ENCODE measurements at places on chromosomes 13 and 19. TPM values are rescaled to one million over a fixed set of nuclear protein-coding genes. Genes with fewer than 3 reads are reported as not detected.
A peak's percentile ranks its signal among the peaks of the same experiment; 100 is the strongest.

The BSPH1 gene
- not detected for total RNA-seq

The CRTC1 gene
- total RNA-seq: 7.1 TPM

DNA sequence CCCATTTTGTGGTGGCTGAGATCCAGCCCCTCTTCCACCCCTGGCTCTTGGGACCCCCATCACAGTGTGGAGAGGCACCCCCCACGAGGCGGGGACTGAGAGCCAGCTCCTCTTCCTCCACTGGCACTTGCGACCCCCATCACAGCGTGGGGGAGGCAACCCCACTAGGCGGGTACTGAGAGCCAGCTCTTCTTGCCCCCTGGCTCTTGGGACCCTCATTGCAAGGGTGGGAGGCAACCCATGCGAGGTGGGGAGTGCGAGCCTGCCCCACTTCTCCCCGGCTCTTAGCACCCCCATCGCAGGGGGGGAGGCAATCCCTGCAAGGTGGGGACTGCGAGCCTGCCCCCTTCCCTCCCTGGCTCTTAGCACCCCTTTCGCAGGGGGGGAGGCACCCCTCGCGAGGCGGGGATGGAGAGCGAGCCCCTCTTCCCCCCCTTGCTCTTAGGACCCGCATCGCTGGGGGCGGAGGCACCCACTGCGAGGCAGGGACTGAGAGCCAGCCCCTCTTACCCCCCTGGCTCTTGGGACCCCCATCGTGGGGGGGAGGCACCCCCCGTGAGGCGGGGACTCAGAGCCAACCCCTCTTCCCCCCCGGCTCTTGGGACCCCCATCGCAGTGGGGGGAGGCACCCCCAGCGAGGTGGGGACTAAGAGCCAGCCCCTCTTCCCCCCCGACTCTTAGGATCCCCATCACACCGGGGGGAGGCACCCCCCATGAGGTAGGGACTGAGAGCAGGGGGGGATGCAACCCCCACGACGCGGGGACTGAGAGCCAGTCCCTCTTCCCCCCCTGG lies 364.6 kb upstream of the SPRY2 start:
- no peak for DNase-seq
- no peak overlapping the region for H3K4me3 ChIP-seq

GRCh38 chr13:35157143-35157755 lies 215.2 kb downstream of the NBEA start:
- peaks cover 10% of the 10 kb centered on the region for H3K4me1 ChIP-seq
- H3K36me3 ChIP-seq: no peaks in the 10 kb centered on the region
- H3K4me3 ChIP-seq: no peak overlapping the region
- H3K27me3 ChIP-seq: no peaks in the 10 kb centered on the region
- H3K27ac ChIP-seq: no peak overlapping the region

GRCh38 chr13:110344320-110344719 lies 37.2 kb downstream of the COL4A2 start:
- no peak for DNase-seq
- no peaks in the 10 kb centered on the region for H3K36me3 ChIP-seq
- H3K4me3 ChIP-seq: no peak overlapping the region
- H3K4me1 ChIP-seq: peaks cover 16% of the 10 kb centered on the region

DNA sequence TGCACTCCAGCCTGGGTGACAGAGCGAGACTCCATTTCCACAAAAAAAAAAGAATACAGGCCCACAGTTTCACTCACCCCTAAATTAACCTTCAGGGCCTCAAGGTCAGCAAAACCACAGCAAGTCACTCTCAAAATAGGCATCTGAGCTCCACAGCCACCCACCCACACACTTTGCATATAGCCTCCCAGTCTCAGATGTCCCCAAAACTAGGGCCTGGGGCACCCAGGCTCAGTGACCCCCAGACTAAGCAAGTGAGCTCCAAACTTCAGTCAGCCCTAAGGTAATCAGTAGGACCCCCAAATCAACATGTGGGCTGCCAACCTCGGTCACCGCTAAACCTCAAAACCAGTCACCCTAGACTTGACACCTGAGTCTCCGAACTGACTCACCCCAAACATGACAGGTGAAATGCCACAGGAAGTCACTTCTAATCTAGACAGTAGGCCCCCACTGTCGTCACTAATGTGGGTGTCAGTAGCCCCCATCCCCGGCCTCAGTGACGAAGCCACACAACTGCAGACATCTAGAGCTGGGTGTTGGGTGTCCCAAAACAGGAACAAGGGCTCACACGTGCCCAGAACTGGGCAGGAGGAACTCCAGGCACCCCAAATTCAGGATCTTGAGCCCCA lies 13.9 kb downstream of the RABAC1 start:
- peaks cover 49% of the 10 kb centered on the region for H3K4me1 ChIP-seq
- peak overlapping the region; percentile 99 for H3K27ac ChIP-seq
- peak overlapping the region; percentile 76 for H3K4me3 ChIP-seq

GRCh38 chr13:113192902-113193301 lies 15.6 kb downstream of the PCID2 start:
- no peak for DNase-seq
- peaks cover 69% of the 10 kb centered on the region for H3K36me3 ChIP-seq
- H3K27me3 ChIP-seq: no peaks in the 10 kb centered on the region
- H3K27ac ChIP-seq: no peak overlapping the region
- H3K4me3 ChIP-seq: no peak overlapping the region
- H3K4me1 ChIP-seq: peaks cover 7% of the 10 kb centered on the region

DNA sequence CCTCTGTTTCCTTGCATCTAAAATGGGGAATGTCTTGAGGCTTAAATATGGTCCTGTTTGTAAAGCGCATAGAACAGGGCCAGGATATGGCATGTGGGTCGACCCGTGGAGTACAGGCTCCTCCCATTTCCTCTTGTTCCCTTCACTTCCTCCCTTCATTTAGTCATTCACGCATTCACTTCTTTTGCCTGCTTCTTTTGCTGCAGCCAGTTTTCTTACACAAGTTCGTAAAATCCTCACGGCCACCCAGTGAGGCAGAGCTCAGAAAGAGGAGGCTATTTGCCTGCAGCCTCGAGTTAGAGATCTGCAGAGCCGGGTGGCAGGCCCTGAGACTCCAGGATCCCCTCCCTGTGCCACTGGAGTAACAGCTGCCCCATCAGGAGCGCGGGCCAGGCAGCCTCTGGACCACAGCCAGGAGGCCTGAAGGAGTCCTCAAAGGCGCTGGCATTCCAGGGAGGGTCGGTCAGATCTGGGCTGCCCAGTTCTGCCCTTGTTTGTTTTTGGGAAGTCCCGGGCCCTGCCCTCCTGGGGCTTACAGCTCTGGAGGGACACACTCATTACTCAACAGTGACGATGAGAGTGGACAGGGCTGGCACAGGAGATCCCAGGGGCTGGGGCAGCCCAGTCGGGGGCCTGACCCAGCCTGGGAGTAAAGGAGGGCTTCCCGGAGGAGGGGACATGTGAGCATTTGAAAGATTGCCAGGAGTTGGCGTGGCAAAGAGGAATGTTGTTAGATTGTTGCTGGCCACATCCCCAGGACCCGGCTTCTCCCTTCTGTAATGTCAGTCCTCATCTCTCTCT lies 4.6 kb downstream of the PPP5C start:
- H3K36me3 ChIP-seq: peaks cover 58% of the 10 kb centered on the region
- DNase-seq: peak; percentile 78
- peak overlapping the region; percentile 93 for H3K4me3 ChIP-seq
- H3K4me1 ChIP-seq: peaks cover 55% of the 10 kb centered on the region
- peak overlapping the region; percentile 98 for H3K27ac ChIP-seq

GRCh38 chr13:42255886-42256285 lies 16.1 kb upstream of the AKAP11 start:
- H3K27ac ChIP-seq: no peak overlapping the region
- no peak overlapping the region for H3K4me3 ChIP-seq
- H3K27me3 ChIP-seq: peaks cover 11% of the 10 kb centered on the region
- peaks cover 9% of the 10 kb centered on the region for H3K4me1 ChIP-seq
- no peaks in the 10 kb centered on the region for H3K36me3 ChIP-seq

GRCh38 chr13:111011899-111012298 lies 97.0 kb upstream of the ANKRD10 start:
- peaks cover 15% of the 10 kb centered on the region for H3K27me3 ChIP-seq
- H3K4me1 ChIP-seq: peaks cover 28% of the 10 kb centered on the region
- H3K36me3 ChIP-seq: peaks cover 2% of the 10 kb centered on the region
- DNase-seq: peak; percentile 74
- peak overlapping the region; percentile 57 for H3K4me3 ChIP-seq
- peak overlapping the region; percentile 83 for H3K27ac ChIP-seq

DNA sequence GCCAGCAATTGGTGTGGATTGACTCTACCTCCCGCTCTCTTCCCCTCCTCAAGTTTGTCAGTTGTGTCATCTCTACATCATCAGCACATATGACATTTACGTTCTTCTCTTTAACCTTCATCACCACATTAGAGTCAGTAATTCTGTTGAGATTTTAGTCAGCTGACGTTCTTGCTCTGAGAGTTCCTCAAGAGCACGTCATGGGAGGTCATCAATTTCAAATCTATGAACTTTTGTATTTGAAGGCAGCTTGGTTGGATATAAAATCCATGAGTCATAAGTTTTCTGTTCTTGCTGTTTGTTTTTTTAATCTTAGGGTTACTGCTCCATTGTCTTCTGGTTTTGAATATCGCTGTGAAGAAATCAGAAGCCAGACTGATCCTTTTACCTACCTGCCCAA lies 21.8 kb upstream of the ARGLU1 start:
- DNase-seq: no peak
- H3K27ac ChIP-seq: no peak overlapping the region
- no peaks in the 10 kb centered on the region for H3K4me1 ChIP-seq
- H3K27me3 ChIP-seq: peaks cover 2% of the 10 kb centered on the region
- no peaks in the 10 kb centered on the region for H3K36me3 ChIP-seq

GRCh38 chr19:2478756-2479555 lies 3.0 kb downstream of the GADD45B start:
- DNase-seq: peak; percentile 92
- H3K27ac ChIP-seq: peak overlapping the region; percentile 96
- peaks cover 27% of the 10 kb centered on the region for H3K4me1 ChIP-seq
- H3K36me3 ChIP-seq: peaks cover 33% of the 10 kb centered on the region

DNA sequence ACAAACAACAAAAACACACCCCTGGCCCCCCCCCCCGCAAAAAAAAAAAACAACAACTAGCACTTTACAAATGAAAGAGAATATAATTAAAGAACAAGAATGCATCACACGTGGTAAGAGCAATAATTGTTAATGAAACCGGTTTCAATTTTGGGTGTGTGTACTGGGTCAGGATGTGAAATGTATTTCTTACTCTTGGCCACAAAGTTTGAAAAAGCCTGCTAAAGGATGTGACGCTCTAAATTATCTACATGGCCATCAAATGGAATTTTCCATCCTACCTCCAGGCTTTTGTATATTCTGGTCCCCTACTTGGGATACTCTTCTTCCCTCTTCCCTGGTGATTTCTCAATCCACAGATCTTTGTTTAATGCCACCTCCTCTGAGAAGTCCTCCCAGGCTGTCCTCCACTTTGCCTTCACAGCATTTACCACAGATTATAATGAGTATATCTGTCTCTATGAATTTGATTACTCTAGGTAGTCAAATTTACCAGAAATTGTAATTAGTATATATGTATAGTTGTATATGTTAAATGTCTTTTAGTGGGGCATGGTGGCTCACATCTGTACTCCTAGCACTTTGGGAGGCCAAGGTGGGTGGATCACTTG lies 2.1 kb downstream of the SARS2 start:
- peaks cover 25% of the 10 kb centered on the region for H3K4me1 ChIP-seq
- DNase-seq: no peak
- H3K36me3 ChIP-seq: peaks cover 29% of the 10 kb centered on the region
- no peaks in the 10 kb centered on the region for H3K27me3 ChIP-seq
- peak overlapping the region; percentile 77 for H3K27ac ChIP-seq
- H3K4me3 ChIP-seq: peak overlapping the region; percentile 96

- H3K27ac ChIP-seq: no peak overlapping the region
- no peaks in the 10 kb centered on the region for H3K4me1 ChIP-seq
- H3K36me3 ChIP-seq: no peaks in the 10 kb centered on the region
- no peak overlapping the region for H3K4me3 ChIP-seq
- peaks cover 7% of the 10 kb centered on the region for H3K27me3 ChIP-seq
- no peak for DNase-seq
Observed at GRCh38 chr19:38204096-38204495, 19.9 kb downstream of the DPF1 start.

DNA sequence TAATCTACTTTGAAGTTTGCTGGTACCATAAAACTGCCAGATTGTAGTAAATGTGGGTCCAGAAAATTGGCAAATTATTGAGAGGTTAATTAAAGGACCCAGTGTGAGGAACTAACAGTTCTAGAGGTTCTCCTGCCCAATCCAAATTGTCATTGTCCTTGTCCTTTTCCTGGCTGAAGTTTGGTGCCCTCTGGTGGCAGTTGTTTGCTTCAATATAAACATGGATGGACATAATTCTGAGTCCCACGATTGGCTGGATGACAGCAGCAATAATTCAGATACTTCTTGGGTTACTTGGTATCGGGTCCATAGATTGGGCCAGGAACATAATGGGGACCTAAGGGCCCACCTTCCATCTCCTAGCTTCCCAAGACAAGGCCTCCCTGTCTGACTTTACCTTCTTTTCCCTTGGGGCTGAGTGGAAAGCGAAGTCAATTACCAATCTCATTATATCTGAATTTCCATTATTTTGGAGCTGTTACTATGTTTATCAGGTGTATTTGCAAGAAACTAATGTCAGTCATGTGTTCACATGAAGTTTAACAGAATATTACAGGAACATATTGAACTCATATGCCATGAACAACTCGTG lies 33.8 kb upstream of the GARRE1 start:
- H3K36me3 ChIP-seq: peaks cover 71% of the 10 kb centered on the region
- peaks cover 42% of the 10 kb centered on the region for H3K4me1 ChIP-seq
- H3K4me3 ChIP-seq: no peak overlapping the region
- peak; percentile 88 for DNase-seq

DNA sequence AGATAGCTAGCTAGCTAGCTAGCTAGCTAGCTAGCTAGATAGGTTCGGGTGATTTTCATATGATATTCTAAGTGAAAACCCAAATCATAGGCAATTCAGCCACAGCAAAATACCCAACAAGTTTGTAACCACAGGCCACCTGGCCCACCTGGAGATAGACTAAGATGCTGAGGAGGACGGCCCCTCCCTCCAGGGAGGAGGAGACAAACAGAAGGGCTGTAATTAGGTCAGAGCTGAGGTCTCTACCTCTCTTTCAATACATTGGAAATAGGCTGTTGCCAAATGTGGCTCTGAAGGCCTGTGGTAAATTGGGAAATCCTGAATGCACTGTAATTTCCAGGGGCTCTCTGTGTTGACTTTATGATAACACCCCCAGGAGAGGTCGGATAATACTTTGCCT lies 382.2 kb downstream of the FGF9 start:
- H3K4me1 ChIP-seq: peaks cover 9% of the 10 kb centered on the region
- no peak overlapping the region for H3K27ac ChIP-seq
- no peak for DNase-seq
- H3K27me3 ChIP-seq: no peaks in the 10 kb centered on the region
- no peak overlapping the region for H3K4me3 ChIP-seq
- H3K36me3 ChIP-seq: no peaks in the 10 kb centered on the region

The FAM216B gene
- total RNA-seq: not detected

Data from activated CD4-positive, alpha-beta T cell treated with anti-CD3 and anti-CD28 coated beads, Interleukin-2, amount 10 ng/mL, durations not matched to agents 24 days and 14 days (primary cell).